Central memory CD8-positive, alpha-beta T cell (primary cell): ENCODE measurements at places on chromosomes 11 and 22.

GRCh38 chr22:44842417-44842816, 90.0 kb downstream of the ARHGAP8 start:
- no peak for DNase-seq

DNA sequence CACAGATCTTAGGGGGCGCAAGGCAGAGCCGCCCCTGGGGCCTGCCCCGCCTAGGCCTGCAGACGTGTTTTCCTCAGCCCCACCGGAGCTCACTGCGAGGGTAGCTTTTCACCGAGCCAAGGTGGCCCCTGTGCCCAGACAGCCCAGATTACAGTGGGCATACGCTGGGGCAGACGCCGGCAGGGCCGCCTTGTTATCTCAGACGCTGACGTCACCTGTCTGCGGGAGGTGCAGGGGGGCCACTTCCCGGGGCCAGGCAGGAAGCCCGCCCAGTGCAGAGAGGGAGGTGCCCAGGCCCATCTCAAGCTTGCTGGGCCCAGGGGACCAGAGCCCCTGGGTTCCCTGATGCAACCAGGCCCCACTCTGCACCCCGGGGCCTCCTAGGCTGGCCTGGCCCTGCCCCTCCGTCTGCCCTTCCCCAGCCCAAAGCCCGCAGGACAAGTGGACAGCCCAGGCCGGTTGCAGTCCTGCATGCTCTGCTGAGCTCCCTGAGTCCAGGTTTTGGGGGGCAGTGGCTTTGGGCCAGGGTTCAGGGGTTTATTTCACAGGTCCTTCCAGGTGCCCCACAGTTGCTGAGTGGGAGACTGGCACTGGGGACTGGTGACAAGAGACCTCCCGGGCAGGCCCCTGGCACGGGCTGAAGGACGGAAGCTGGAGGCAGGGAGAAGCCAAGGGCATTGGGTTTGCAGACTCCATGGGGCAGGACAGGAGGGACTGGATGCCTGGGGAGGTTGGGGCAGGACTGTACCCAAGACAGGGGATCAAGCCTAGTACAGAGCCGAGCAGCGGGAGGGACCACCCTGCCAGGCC, 38.6 kb downstream of the IGF2 start:
- no peak for DNase-seq

DNA sequence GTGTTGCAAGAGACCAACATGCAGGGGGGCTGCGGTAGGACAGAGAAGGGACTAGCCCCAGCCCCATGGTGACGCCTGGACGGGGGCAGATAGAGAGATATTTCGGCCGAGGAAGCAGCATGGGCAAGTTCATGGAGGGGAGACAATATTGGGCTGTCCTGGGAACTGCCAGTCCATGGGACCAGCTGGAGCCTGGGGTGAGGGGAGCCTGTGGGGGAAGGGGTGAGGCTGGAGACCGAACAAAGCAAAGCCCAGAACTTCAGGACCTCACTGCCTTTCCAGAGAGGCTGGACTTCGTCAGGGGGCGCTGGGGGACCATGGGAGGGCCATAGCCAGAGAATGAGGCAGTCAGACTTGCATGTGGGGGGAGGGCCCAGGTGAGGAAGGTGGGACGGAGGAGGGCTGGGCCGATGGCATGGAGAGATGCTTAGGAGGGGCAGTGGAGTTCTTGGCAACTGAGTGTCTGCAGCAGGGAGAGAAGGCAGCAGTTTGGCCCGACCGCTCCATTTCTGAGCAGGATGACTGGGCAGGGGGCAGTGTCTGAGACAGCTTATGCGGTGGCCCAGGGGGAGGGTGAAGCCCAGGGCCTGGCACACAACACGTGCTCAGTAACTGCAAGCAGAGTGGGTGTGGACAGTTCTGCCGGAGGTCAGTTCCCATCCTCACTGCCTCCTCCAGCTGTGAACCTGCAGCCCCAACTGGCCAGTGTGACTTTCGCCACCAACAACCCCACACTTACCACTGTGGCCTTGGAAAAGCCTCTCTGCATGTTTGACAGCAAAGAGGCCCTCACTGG, 712 bp downstream of the UPK3A start:
- no peak for DNase-seq

DNA sequence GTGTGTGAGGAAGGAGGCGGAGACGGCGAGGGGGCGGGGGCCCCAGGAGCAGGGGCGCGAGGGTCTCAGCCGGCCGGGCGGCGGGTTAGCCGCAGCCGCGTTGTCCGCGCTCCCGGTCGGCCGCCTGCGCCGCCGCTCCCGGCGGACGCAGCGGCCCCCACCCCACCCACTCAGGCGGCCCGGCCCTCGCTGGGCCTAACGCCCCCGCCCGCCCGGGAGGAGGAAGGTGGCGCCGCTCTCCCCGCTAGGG, at the start of gene FCHSD2:
Gene FCHSD2 (minus strand): TSS at position 191 of the 250 bp plus-strand sequence. CDS start 441 bp downstream, outside the sequence.
- DNase-seq = no peak

DNA sequence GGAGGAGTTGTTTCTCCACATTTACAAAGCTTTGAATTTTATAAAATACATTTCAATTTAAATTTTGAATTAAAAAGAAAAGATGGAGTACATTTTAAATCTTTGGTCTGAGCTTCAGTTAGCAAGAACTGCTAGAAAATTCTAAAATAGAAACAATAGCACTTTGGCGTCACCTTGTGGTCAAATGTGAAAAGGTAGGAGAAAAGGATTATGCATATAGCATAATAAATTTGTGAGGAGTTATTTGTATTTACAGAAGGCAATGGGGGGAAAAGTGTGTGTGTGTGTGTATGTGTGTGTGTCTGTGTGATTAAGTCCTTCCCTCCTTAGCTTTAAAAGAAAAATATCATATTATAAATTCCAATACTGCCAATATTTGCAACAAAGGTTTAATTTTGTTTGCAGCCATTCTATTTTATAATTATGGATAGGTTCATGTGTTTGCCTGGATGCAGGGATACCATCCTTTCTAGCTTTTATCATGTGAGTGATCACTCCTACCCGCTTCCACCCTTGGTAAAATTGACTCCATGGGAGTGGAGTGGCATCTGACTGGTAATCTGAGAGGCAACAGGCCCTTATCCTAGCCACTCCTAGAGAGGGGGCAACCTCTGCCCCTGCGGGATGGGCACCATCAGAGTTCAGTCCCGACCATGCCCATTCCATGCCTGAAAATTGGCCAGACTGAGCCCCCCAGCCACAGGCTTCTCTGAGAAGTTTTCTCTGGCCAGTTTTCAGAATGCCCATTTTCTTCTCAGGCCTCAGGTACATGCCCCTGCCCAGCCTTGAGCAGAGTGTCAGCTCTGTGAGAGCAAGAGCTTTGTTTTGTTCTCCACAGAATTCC, 13.6 kb upstream of the LGR4 start:
- DNase-seq = no peak

DNA sequence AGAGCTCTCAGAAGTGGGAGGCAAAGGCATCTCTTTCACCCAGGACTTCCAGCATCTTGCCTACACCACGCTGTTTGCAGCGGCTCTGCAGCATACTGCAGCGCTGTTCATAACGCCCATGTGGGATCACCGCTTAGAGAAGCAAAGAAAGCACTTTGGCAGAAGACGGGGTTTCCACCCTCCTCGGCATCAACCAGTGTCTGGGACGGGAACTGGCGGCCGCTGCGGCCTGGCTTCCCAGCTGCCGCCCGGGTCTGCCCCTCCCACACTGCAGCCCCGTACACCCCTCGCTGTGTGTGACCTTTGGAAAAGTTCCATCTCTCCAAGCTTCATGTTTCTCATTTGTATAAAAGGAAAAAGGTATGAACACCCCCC, 545 bp upstream of the TIRAP start:
- DNase-seq = no peak

GRCh38 chr11:83174008-83174407, 17.1 kb downstream of the PCF11 start:
- no peak for DNase-seq

DNA sequence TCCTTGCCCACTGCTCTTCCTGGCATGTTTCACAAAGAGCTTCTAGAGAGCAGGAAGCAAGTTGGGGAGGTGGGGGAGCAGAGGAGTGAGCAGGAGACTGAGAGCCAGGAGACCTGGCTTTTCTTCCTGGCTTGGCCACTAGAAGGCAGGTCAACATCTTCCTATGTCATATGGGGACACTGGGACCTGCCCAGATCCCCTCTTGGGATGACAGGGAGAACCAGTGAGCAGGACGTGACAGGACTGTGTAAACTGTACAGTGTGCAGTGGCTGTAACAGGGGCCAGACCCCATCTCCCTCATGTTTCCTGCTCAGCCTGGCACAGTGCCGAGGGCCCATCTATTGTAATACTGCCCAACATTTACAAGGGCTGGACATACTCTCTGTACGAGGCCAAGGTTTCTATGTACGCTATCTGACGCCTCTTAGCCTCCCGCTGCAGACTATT, 29.4 kb downstream of the GDPD5 start:
- DNase-seq = no peak

DNA sequence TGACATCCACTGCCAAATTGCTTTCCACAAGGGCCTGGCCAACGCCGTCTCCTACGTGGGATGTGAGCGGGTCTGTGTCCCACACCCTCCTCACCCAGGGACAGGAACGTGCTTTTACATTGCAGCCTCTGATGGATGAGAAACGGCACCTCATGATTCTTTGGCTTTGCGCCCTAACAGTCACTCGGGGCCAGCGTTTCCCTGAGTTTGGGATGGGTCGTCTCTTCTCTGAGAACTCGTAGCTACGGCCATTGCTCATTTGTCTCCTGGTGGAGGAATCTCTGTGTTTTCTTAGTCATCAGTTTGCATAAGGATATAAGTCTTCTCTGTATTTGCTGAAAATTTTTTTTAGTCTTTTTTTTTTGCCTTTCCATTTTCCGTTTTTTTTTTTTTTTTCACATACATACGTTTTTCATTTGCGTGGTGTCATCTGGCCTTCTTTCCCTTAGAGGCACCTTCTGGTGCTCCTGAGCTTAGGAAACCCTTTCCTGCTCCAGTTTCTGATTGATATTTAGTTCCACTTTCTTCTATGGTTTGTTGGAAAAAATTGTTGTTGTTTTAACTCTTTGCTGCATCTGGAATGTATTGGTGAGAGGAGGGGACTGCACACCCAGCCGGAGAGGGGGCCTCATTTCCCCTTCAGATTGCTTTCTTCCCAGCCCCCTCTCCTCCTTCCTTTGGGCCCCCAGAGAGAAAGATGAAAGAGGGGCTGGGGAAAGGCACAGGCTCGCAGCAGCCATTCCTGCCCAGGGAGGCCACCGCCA, 12.0 kb downstream of the TNNT3 start:
- DNase-seq = no peak

GRCh38 chr22:47724751-47725150, 962.3 kb downstream of the TBC1D22A start:
- DNase-seq = no peak

DNA sequence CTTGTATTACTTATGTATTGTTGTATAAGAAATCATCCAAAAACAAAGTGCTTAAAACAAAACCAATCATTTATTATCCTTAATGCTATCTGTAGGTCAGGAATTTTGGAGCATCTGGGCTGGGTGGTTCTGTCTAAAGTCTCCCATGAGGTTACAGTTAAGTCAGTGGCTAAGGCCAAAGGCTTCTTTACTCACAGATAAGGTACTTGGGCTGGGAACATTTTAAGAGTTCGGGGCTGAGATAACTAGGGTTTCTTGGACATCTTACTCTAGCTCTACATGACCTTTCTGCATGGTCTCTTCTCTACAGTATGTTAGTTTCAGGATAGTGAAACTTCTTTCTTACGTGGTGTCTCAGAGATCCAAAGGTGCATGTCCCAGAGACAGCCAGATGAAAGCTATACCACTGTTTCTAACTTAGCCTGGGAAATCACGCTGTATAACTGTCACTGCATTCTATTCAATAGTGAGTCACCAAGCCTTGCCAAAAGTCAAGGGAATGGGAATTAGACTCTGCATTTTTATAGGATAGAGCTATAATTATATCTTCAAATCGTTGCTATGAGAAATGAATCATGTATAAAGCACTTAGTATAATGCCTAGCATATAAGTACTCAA, 29.6 kb downstream of the SOX6 start:
- no peak for DNase-seq

DNA sequence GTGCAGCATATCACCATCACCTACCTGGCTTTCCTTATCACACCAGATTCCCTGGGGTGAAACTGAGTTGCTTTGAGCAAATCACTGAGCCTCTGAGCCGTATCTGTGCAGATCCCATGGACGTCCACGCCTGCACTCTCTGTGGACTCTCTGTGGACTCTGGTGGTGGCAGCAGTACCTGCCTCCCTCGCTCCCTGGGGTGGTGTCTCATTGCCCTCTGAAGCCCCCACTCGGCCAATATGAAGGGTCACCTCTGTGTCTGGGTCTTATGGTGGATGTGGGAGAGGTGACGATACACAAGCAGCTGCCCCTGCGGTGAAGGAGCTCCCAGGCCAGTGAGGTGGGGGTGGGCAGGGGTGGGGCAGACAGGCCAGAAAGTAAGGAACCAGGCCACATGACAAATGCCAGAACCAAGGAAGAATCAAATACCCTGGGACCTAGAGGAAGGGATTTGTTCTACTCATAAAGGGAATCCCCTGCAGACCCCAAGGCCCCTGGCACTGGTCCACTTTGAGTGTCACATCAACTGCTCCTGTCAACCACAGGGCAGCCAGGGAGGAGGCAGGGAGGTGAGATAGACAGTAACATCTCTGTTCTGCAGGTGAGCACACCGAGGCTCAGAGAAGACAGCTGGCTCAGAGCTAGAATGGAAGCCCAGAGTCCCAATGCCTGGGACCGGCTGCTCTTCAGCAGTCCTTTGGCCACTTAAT, 9.2 kb upstream of the CHST1 start:
- DNase-seq = no peak

- no peak for DNase-seq
Observed at GRCh38 chr11:19607656-19608360, 104.8 kb upstream of the NAV2 start.

DNA sequence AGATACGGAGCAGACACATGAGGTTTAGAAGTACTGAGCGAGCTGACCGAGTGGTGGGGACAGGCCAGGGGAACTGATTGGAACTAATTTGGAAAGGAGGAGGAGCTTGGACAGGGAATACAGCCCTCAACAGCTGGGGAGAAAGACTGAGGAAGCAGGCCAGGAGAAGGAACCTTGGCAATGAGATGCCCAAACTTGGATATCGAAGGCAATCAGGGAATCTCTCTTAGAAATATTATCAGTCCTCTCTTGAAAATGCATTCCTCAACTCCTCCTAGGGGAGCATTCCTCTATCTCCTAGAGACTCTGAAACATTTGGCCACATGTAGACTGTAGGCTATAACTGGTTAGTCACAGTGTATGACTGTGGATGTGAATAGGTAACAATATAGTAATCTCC, 284.6 kb downstream of the GUCY1A2 start:
- no peak for DNase-seq

- DNase-seq = no peak
Observed at GRCh38 chr11:29914203-29914930, 102.5 kb downstream of the KCNA4 start.

DNA sequence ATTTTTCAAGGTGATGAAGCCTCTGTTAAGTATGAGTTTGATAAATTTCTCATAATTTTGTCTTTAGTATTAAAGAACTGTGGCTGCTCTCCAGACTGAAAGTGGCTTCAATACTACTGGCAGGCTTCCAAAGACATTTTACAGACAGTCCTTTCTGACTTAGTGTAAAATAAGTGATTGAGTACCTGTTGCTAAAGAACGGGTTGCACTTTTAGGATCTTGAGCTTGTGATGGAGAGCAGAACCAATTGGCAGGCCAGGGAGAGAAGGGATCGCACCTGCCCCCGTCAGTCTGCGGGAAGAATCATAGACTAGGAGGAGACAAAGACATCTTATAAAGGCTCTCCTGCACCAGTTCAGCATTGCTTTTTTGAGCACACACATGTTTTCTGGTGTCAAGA, 4.4 kb downstream of the NCAM1 start:
- DNase-seq = no peak

GRCh38 chr11:96045622-96046456, 121.9 kb upstream of the MTMR2 start:
- no peak for DNase-seq

GRCh38 chr22:45991098-45991497, 14.1 kb upstream of the WNT7B start:
- no peak for DNase-seq

GRCh38 chr11:70324376-70325115, 54.1 kb downstream of the PPFIA1 start:
- no peak for DNase-seq
